ENCODE measurements at places on chromosomes 2 and 18.

- no peaks in the 10 kb centered on the region for H3K27me3 ChIP-seq
- no peaks in the 10 kb centered on the region for H3K36me3 ChIP-seq
- DNase-seq = no peak
- no peaks in the 10 kb centered on the region for H3K4me1 ChIP-seq
Observed at GRCh38 chr2:132815516-132815915, 145.5 kb upstream of the LYPD1 start.

DNA sequence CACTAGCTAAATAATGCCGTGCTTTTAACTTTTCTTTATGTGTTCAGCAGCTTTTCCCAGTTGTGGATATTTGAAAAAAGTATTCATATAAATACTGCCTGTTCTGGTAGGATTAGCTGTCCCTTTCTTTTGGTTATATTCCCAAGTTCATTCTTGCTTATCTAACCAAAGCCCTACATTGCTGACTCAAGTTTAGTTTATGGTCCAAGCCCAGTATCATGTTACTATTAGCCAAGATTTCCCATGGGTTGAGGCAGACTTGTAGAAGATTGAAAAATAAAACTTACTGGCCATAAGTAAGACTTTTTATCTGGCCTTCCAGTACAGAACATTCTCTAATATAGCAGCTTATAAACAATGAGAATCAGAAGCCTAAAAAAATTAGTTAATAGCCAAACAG, 49.7 kb upstream of the NFE2L2 start:
- no peaks in the 10 kb centered on the region for H3K27me3 ChIP-seq
- H3K4me1 ChIP-seq = peaks cover 48% of the 10 kb centered on the region
- no peak for DNase-seq
- H3K4me3 ChIP-seq = no peak overlapping the region
- no peaks in the 10 kb centered on the region for H3K36me3 ChIP-seq

DNA sequence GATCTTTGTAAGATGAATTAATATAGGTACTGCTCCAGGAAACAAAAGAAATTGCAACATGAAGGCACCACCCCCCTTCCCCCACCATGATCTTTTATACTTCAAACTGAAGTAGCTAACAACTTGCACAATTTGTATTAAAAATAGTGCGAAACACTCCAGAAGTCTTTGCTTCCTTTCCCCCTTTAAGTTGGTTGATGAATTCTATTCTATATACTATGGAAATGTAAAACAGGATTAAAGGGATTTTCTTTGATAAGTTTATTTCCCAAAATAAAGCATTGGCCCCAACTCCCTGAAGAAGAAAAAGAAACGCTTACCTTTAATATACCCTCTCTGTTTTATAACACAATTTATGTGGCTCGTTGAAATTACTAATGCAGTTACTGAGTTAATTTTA, 227.1 kb downstream of the ARHGAP15 start:
- no peak overlapping the region for H3K4me3 ChIP-seq
- H3K27me3 ChIP-seq = no peaks in the 10 kb centered on the region
- no peak overlapping the region for H3K27ac ChIP-seq
- DNase-seq = no peak
- no peaks in the 10 kb centered on the region for H3K4me1 ChIP-seq

DNA sequence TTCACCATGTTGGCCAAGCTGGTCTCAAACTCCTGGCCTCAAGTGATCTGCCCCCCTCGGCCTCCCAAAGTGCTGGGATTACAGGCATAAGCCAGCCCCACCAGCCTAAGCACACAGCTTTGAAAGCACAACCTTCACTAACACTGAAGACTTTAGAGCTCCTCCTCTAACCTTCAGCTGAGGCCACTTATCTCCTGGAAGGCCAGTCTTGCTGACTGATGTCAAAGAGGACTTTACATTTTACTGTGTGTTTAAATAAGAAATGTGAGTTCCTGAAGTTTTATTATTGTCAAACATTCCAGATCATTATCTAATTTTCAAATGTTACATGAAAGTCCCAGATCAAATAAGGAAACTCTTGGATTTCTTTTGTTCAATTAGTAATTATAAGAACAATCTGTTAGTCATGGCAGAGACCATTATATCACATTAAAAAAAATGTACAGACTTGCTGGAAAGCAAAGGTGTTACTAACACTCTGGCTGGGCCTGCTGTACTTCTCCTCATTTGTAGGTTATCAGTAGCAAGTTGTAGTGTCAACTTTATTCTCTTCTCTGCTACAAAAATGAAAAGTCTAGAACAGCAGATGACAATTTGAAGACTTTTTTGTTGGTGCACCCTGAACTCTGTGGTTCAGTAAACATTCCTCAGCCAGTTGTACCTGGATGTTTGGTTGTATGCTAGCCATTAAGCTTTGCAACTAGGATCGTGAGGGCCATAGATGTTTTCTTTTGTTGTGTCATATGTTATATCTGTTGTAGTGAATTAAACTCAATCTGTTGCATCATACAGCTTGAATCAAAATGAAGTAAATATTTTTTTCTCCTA, 80.0 kb downstream of the AOX1 start:
- peak; percentile 33 for DNase-seq
- H3K36me3 ChIP-seq = no peaks in the 10 kb centered on the region
- no peaks in the 10 kb centered on the region for H3K27me3 ChIP-seq
- H3K4me1 ChIP-seq = peaks cover 18% of the 10 kb centered on the region
- peak overlapping the region; percentile 1 for H3K27ac ChIP-seq
- H3K4me3 ChIP-seq = no peak overlapping the region
